ENCODE measurements at places on chromosomes 5 and 9.

DNA sequence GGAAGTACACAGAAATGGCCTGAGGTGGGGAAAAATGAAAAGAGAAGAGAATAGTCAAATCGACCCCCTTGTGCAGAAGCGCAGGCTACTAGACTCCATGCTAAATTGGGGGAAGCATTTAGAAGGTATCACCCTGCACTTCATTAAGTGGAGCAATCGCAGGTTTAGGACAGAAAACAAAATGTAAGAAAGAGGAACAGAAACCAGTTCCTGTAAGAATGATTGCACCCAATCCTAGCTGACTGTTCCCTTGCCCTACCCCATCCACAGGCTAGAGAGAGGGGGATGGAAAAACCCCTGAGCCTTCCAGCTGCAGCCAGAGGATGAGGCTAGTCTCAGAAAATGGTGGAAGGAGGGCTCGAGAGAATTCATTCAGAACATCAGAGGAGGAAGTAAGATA, 23.9 kb upstream of the PPP1R2B start:
- no peak for DNase-seq

GRCh38 chr9:136391737-136392537, 8.0 kb downstream of the SNAPC4 start:
- DNase-seq, result no peak

DNA sequence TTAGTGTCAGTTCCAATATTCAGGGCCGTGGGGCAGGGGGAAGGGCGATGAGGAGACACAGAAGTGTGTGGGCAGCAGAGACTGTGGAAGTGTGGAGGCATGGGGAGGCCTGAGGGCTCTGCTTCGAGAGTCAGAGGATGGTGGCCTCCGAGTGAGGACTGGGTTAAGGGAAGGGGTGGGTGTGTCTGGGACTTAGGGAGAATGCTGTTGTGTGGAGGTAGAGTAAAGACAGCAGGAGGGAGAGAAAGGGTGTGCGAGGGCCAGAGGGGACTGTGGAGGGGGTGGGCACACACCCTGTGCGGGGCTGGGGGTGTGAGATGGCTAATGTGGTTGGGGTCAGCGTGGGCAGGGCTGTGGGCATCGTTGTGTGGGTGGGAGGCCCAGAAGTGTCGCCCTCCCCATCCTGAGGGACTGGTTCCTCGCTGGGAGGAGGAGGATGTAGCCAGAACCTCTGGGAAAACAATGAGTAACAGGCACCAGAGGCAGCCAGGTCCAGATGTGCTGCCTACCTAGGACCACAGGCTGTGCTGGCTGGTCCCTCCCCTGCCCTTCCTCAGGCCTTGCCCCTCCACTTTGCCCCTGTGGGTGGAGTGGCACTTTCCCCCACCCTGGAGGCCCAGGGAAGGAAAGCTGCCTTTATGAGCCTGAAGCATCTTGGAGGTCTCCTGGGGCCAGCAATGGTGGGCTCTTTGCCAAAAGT, 4.2 kb downstream of the USP20 start:
- no peak for DNase-seq

GRCh38 chr5:173329491-173330337, 1.5 kb upstream of the STC2 start:
- DNase-seq, result peak; percentile 56

- DNase-seq, result no peak
These were observed 44.1 kb upstream of the IL17B start for GRCh38 chr5:149423049-149423793.

- DNase-seq, result no peak
These were observed 55.2 kb upstream of the STK32A start for GRCh38 chr5:147179562-147180147.

Data from stimulated activated CD4-positive, alpha-beta T cell treated with anti-CD3 and anti-CD28 coated beads, Interleukin-12 subunit alpha, Interleukin-12 subunit beta, amount 100 ng/mL, for 24 hours (primary cell).